MG63 (cell line): ENCODE measurements at places on chromosomes 2 and 18. TPM values are rescaled to one million over a fixed set of nuclear protein-coding genes. Genes with fewer than 3 reads are reported as not detected.

DNA sequence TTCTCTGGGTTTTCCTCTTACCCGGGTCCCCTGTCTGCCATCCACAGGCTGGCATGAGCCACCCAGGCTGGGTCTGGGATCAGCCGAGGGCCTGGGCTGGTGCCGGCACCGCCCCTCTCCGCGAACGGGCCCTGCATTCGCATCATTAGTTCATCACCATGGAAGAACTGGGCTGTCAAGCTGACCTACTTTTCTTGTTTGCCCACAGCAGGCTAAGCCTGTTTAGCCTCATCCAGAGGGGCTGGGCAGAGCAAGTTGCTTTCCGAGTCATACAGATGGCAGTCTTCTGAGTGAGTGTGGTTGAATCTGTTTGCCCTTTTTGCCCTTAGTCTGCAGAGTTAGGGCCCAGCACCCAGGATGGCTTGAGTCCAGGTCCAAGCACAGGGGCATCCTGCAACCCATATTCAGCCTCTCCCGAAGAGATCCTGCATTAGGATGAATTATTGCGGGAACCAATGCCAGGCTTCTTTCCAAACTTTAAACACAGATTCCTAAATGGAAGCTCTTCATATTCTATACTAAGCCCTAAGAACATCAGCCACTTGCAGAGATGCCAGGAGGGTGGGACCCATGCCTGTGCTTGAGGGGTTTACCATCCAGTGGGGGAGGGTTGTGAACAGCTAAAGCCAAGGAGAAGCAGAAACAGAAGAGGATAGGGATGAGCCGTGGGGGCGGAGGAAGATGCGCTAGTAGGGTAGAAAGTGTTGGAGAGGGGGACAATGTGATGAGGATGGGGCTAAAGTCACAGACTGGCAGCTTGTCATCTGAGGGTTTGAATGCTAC, 68.0 kb downstream of the NPAS2 start:
- no peak for DNase-seq

GRCh38 chr18:38007676-38008330, 442.2 kb upstream of the CELF4 start:
- DNase-seq = no peak

GRCh38 chr2:142673836-142674235, 203.6 kb upstream of the KYNU start:
- no peak for DNase-seq

DNA sequence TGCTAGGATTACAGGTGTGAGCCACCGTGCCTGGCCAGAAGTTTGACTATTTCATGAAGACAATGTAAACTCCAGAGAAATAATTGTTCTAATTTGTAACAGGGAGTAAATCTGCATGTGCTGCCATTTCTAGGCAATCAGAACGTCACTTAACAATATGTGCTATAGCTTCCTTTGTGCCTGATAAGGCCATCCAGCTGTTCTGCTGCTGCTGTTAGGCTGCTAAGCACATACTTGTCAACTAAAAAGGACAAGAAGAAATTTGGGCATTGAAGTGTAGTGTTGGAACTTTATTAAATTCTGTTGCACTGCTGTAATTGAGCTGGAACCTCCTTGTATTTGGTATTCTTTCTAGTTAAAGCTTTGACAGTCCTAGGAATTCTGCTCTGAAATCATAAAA, 57.1 kb downstream of the KIAA1328 start:
- no peak for DNase-seq

Gene CHST10
- 21.7 and 40.4 TPM in 2 replicates for total RNA-seq

Gene PPP4R3B
- total RNA-seq = 12.6 and 23.4 TPM in 2 replicates

Gene CEBPZOS
- total RNA-seq = 9.1 and 13.3 TPM in 2 replicates
